ENCODE measurements at places on chromosomes 4 and X. TPM values are rescaled to one million over a fixed set of nuclear protein-coding genes. Genes with fewer than 3 reads are reported as not detected.

- no peak for DNase-seq
- H3K4me3 ChIP-seq, result no peak overlapping the region
These were observed 6.2 kb downstream of the AFF1 start for GRCh38 chr4:86940920-86941460.

DNA sequence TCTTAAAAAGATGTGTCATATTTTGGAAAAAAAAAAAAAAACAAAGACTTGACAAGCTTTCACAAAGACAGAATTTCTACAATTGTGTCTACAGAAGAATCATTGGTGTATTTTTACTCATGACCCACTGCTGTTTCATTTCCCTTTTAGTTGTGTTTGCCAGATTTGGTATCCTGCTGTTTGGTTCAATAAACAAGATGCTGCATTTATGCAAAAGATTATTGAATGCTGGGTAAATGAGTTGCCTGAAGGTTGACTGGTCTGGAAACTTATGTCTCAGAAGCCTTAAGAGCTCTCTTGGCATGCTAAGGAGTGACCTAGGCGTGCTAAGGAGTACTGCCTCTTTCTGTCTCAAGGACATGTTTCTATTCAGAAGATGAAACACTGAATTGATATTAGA is 64.9 kb upstream of the NPY2R start:
- no peaks in the 10 kb centered on the region for H3K4me1 ChIP-seq
- no peaks in the 10 kb centered on the region for H3K36me3 ChIP-seq
- no peak overlapping the region for H3K4me3 ChIP-seq
- H3K27ac ChIP-seq, result no peak overlapping the region
- no peaks in the 10 kb centered on the region for H3K27me3 ChIP-seq

GRCh38 chrX:1599791-1600405 is 8.5 kb downstream of the AKAP17A start:
- no peak for DNase-seq
- peaks cover 16% of the 10 kb centered on the region for H3K36me3 ChIP-seq
- H3K27me3 ChIP-seq, result no peaks in the 10 kb centered on the region
- H3K4me3 ChIP-seq, result no peak overlapping the region

GRCh38 chr4:53098681-53099121 is 236.6 kb downstream of the RASL11B start:
- no peak overlapping the region for H3K4me3 ChIP-seq
- H3K36me3 ChIP-seq, result no peaks in the 10 kb centered on the region
- H3K27ac ChIP-seq, result no peak overlapping the region
- H3K4me1 ChIP-seq, result peaks cover 17% of the 10 kb centered on the region

GRCh38 chrX:30948626-30949025 is 59.6 kb upstream of the TAB3 start:
- H3K4me3 ChIP-seq, result no peak overlapping the region
- no peaks in the 10 kb centered on the region for H3K27me3 ChIP-seq
- no peaks in the 10 kb centered on the region for H3K4me1 ChIP-seq
- DNase-seq, result no peak

- no peak overlapping the region for H3K4me3 ChIP-seq
- no peaks in the 10 kb centered on the region for H3K36me3 ChIP-seq
- no peak overlapping the region for H3K27ac ChIP-seq
- no peaks in the 10 kb centered on the region for H3K27me3 ChIP-seq
- H3K4me1 ChIP-seq, result peaks cover 45% of the 10 kb centered on the region
These were observed 65.6 kb downstream of the SYNPO2 start for GRCh38 chr4:118954246-118954645.

DNA sequence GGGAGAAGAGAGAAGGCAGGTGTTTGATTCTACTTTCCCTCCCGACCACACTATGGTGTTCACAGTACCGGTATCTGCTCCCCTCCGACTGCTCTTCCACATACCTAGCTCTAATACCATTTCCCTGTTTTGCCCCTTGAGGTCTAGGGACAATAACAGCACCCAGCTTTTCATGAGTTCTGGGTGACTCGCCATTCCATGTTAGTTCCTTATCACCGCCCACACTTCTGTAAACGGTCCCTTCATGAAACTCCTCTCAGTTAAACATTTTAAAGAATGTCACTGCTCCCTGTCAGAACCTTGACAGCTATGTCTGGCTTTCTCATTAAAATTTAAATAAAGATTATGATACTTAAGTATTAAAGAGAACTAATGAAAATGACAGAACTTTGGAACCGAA is 136.7 kb downstream of the ADAMTS3 start:
- H3K27ac ChIP-seq, result no peak overlapping the region
- H3K36me3 ChIP-seq, result no peaks in the 10 kb centered on the region
- no peak for DNase-seq
- no peak overlapping the region for H3K4me3 ChIP-seq
- no peaks in the 10 kb centered on the region for H3K27me3 ChIP-seq

DNA sequence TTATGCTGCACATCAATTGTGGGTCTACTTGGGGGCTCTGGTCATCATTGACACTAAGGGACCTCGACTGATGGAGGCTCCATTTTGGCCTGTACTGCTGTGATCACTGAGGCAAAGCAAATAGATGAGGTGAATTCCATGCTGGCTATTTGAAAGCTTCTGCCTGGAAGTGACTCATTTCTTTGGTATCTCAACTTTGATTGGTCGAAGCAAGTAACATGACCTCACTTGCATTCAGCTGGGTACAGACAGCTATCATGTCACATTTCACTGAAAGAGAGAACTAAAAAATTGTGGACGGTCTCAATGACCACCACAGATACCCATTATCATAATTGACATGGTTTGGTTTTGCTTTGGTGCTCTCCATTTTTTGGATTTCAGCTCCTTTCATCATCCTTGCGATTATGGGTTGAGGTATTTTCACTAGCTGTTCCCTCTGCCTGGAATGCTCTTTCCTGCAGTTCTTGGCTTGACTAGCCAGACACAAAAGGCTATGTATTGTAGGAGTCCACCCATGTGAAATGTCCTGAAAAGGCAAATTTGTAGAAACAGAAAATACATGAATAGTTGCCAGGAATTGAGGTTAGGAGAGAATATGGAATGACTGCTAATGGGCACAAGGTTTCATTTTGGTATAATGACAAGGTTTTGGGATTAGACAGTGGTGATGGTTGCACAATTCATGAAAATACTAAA is 369.2 kb upstream of the LCORL start:
- no peaks in the 10 kb centered on the region for H3K36me3 ChIP-seq
- no peaks in the 10 kb centered on the region for H3K4me1 ChIP-seq
- H3K4me3 ChIP-seq, result no peak overlapping the region
- no peaks in the 10 kb centered on the region for H3K27me3 ChIP-seq
- no peak overlapping the region for H3K27ac ChIP-seq

DNA sequence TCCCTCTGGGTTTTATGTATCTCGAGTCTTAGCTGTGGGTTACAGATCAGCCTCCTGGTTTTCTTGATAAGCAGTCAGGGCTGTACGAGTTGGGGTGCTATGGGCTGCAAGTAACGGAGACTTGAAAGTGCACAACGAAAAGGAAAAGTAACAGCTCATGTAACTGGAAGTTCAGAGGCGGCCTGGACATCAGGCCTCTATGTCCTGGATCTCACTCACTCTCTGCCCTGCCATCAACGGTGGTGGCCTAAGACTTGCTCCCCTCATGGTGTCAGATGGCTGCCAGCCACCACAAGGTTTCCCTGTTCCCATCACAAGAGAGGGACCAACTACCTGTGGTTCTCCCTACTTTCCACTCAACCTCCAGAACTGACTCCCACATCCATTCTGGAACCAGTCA is 4.8 kb downstream of the PPP2R2C start:
- no peaks in the 10 kb centered on the region for H3K4me1 ChIP-seq
- DNase-seq, result no peak
- peaks cover 44% of the 10 kb centered on the region for H3K27me3 ChIP-seq
- H3K4me3 ChIP-seq, result no peak overlapping the region
- no peaks in the 10 kb centered on the region for H3K36me3 ChIP-seq
- no peak overlapping the region for H3K27ac ChIP-seq

DNA sequence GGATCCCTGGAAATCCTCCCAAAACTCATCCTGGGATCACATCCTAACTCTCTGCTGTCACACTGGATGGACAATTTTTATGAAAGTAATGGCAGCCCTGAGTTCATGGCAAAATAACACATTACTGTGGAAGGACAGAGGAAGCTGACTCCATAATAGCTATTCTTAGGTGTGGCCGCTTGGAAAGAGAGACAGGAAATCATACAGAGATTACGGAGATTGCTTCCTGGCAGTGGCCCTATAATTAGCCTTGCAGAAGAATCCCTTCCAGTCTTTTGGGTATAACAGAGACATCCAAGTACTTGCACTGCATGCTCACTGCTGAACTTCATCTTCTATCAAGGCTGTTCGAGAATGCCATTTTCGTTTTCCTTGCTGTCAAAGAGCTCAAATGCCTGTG is 133.1 kb upstream of the VCX start:
- no peaks in the 10 kb centered on the region for H3K4me1 ChIP-seq
- H3K27ac ChIP-seq, result no peak overlapping the region
- DNase-seq, result no peak
- H3K27me3 ChIP-seq, result no peaks in the 10 kb centered on the region
- no peak overlapping the region for H3K4me3 ChIP-seq

GRCh38 chrX:66756717-66757116 is 117.8 kb upstream of the EDA2R start:
- no peak overlapping the region for H3K4me3 ChIP-seq
- no peak overlapping the region for H3K27ac ChIP-seq
- no peaks in the 10 kb centered on the region for H3K27me3 ChIP-seq
- H3K36me3 ChIP-seq, result no peaks in the 10 kb centered on the region
- DNase-seq, result no peak

DNA sequence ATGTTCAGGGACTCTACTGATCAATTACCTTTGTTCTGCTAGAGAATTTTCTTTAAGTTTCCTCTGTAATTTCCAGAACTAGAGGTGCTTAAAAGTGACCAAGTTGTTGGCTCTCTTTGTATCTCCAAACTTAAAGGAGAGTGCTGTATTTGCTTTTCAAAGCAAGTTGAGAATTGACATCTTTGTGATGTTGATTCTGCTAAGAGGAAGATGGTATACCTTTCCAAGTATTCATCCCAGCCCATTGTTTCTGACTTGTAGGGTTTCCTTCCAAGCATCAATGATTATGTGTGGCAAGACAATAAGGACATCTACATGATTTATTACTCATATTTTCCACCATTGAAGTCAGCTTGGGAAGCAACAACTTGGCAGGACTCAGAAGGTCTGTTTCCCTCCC is 190.6 kb downstream of the GC start:
- DNase-seq, result no peak
- H3K36me3 ChIP-seq, result no peaks in the 10 kb centered on the region
- H3K4me3 ChIP-seq, result no peak overlapping the region
- no peaks in the 10 kb centered on the region for H3K4me1 ChIP-seq

- no peak for DNase-seq
- no peak overlapping the region for H3K4me3 ChIP-seq
- H3K27ac ChIP-seq, result no peak overlapping the region
- H3K27me3 ChIP-seq, result no peaks in the 10 kb centered on the region
These were observed 362.7 kb downstream of the STIM2 start for GRCh38 chr4:27223326-27223725.

DNA sequence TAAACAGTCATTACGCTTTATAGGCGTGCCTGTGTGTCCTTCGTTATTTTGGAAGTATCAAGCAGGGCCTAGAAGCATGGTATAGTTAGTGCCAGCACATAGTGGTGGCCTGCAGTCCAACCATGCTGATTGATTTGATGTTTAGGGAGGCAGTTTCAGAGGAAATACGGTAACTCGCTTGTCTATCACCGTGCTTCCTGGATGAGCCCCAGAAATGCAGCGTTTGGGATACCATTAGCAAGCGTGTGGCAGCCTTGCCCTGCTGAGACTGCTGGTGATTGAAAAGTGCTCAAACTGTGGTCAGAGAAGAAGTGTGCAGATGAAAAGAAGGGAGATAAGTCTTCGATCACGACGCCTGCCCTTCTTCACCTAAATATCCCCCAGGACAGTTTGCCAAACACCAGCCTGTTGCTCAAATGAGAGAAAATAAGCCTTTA is 158.4 kb downstream of the CHIC2 start:
- no peaks in the 10 kb centered on the region for H3K36me3 ChIP-seq
- peaks cover 37% of the 10 kb centered on the region for H3K4me1 ChIP-seq
- H3K4me3 ChIP-seq, result peak overlapping the region; percentile 28

- H3K36me3 ChIP-seq, result no peaks in the 10 kb centered on the region
- H3K27me3 ChIP-seq, result no peaks in the 10 kb centered on the region
- DNase-seq, result no peak
- H3K4me1 ChIP-seq, result peaks cover 3% of the 10 kb centered on the region
- no peak overlapping the region for H3K27ac ChIP-seq
- no peak overlapping the region for H3K4me3 ChIP-seq
These were observed 47.4 kb downstream of the FREM3 start for GRCh38 chr4:143653031-143653430.

DNA sequence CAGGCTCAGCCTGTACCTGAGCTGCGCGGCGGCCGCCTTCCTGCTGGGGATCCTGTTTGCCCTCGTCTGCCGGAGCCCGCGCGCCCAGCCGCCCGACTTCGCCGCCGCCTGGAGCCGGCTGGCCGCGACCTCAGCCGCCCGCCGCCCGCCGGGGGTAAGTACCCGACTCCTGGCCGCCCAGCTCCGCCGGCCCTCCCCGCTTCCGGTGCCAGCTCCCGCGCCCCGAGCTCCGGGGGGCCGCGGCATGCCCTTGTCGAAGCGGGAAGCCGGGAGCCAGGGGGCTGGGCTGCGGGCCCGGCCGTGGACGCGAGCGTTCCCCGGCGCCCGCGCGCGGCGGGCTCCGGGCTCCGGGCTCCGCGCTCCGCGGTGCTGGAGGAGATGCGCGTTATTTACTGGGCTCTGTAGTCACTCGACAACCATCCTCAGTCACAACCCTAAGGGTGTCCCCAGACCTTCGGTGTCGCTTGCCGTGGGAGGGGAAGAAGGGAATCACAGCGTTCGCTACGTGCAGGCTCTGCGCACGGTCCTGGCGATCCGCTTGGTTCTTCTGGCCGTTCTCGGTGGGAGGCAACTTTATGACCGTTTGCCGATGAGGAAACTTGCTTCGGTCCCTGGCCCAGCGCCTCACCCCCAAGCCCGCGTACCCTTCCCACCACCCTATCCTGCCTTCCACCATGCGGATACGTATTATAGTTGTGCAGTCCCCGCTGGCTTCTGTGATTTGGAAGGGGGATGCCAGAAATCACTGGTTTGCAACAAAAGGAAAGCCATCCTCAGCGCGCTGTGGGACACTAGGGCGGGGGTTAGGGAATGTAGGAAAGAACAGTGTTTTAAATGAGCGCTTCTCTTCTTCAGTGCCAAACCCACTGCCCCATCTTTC is 944 bp downstream of the SNX25 start:
- H3K27ac ChIP-seq, result peak overlapping the region; percentile 88
- no peaks in the 10 kb centered on the region for H3K36me3 ChIP-seq
- H3K4me3 ChIP-seq, result peak overlapping the region; percentile 81
- peak; percentile 67 for DNase-seq
- no peaks in the 10 kb centered on the region for H3K27me3 ChIP-seq
- no peaks in the 10 kb centered on the region for H3K4me1 ChIP-seq

GRCh38 chrX:143486105-143486504 is 31.2 kb downstream of the SPANXN3 start:
- no peak overlapping the region for H3K27ac ChIP-seq
- no peaks in the 10 kb centered on the region for H3K27me3 ChIP-seq
- no peak for DNase-seq
- no peaks in the 10 kb centered on the region for H3K36me3 ChIP-seq
- H3K4me3 ChIP-seq, result no peak overlapping the region

- H3K27me3 ChIP-seq, result no peaks in the 10 kb centered on the region
- peak overlapping the region; percentile 18 for H3K27ac ChIP-seq
- peaks cover 24% of the 10 kb centered on the region for H3K4me1 ChIP-seq
- peaks cover 10% of the 10 kb centered on the region for H3K36me3 ChIP-seq
These were observed 15.4 kb downstream of the ANXA3 start for GRCh38 chr4:78566834-78567499.

- H3K36me3 ChIP-seq, result no peaks in the 10 kb centered on the region
- peak; percentile 31 for DNase-seq
- no peaks in the 10 kb centered on the region for H3K4me1 ChIP-seq
These were observed 340.7 kb upstream of the HS3ST1 start for GRCh38 chr4:11769434-11769833.

Gene CFAP99
- not detected for total RNA-seq

Gene CFI
- total RNA-seq, result 12.1 TPM

Gene SEPTIN6
- 9.8 TPM for total RNA-seq

Data from heart left ventricle (tissue), 16 donors.